A549 treated with DMSO at 1 μM for 4 hours (cell line): ENCODE measurements at places on chromosomes 2 and 18. TPM values are rescaled to one million over a fixed set of nuclear protein-coding genes. Genes with fewer than 3 reads are reported as not detected.

The CCDC121 gene
- 2.8 to 4.1 TPM (median 3.6 TPM) in 5 replicates for total RNA-seq

The PLEK gene
- not detected in 5 replicates for total RNA-seq

The CKAP2L gene
- 11.8 to 17.4 TPM (median 16.0 TPM) in 5 replicates for total RNA-seq

The ERFE gene
- total RNA-seq: 6.3 to 8.3 TPM (median 7.7 TPM) in 5 replicates

The CD207 gene
- total RNA-seq: not detected in 5 replicates

The ABCB11 gene
- total RNA-seq: 0.01 to 0.03 TPM (median 0.02 TPM) in 3 of 5 replicates, not detected in the others

The SCN3A gene
- 0.01 to 0.07 TPM in 2 of 5 replicates, not detected in the others for total RNA-seq
